ENCODE measurements at places on chromosomes 3 and 15.

GRCh38 chr3:56985878-56986277 is 74.6 kb upstream of the SPATA12 start:
- peak; percentile 59 for DNase-seq

DNA sequence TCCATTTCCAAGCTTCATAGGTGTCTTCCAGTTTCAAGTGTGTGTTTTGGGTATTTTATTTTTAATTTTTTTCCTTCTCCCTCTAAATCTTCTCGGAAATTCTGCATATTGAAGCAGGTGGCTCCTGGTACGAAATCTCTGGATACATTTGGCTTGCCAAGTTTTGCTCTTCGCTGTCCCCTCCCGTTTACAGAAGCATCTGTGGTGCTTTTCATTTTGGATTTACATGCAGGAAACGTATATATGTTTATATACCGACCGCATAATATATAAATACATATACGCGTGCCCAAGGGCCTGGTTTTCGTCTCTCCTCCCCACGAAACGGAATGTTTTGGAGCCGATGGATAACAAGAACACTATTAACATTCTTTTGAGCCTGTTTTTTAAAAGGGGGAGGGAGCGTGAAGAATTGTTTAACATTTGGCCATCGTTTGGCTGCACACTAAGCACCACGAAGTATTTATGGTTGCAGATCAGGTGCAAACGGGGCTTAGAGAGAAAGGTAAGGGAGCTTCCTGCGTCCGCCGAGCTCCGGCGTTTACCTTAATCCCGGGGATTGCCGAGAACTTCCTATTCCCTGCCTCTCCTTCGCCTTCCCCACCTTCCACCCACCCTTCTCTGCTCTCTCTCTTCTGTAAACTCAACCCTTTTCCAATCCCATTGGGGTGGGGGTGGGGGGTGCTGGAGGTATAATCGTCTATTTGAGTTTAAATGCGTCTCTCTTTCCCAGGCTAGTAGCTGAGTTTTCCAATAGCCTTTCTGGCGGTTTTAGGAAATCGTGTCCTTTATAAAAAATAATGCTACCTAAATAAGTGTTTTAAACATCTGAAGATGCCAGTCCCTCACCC is 1.1 kb upstream of the NLGN1 start:
- DNase-seq: no peak

GRCh38 chr3:151561878-151562277 is 101.0 kb upstream of the IGSF10 start:
- DNase-seq: no peak

DNA sequence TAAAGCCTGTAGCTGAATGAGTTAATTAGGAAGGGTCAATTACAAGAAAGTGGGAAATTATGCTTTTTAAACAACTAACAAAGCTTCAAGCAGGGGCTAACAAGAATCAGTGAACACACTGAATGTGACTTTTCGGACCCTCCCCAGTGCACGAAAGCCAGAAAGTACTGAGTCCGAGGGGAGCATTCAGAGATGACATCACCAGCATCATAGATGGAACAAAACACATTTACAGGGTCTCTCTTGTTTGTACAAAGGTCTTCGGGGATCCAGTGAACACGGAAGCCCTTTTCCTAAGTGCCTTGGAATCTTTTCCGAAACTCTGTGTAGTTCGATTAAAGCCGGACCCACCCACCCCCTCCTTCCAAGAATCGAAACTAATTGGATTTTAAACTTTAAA is 829 bp downstream of the DCP1A start:
- no peak for DNase-seq

DNA sequence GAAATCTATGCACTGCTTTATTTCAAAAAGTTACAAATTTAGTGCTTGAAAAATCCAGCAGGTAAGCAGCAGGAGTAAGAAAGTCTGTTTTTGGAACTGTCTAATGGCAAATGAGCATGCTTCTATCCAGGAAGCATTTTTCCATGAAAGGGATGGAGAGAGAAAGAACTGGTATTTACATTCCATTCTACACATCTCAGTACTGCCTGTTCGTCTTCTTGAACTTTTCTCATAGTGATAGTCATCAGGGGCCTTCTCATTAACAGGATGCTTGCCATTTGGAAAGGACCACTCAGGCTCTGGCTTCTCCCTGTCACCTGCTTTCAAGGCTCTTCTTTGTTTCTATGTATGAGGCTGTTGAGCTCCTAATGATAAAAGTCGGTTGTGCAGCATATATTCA is 267.3 kb upstream of the IL12A start:
- DNase-seq: no peak

DNA sequence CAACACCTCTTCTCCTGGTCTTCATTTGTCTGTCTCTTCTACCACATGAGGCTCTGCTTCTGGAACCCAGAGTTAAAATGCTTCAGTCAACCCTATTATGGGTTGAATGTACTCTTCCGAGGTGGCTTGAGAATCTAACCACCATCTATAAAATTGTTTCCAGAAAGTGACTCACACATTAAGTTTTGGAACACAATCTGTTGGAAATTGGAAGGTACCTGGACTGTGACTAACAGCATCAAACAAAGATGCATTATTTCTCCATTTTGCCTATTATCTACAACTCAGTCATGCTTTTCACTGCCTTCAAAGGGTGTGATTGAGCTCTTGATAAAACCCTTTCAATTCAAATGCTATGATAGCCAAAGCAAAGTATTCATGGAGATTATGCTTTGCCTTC is 499.0 kb upstream of the SEMA6D start:
- no peak for DNase-seq

GRCh38 chr3:160738048-160738447 is 18.0 kb upstream of the PPM1L start:
- peak; percentile 17 for DNase-seq

- DNase-seq: no peak
Observed at GRCh38 chr3:55329849-55330248, 157.3 kb downstream of the WNT5A start.

- no peak for DNase-seq
Observed at GRCh38 chr3:187974871-187975271, 179.1 kb upstream of the LPP start.

DNA sequence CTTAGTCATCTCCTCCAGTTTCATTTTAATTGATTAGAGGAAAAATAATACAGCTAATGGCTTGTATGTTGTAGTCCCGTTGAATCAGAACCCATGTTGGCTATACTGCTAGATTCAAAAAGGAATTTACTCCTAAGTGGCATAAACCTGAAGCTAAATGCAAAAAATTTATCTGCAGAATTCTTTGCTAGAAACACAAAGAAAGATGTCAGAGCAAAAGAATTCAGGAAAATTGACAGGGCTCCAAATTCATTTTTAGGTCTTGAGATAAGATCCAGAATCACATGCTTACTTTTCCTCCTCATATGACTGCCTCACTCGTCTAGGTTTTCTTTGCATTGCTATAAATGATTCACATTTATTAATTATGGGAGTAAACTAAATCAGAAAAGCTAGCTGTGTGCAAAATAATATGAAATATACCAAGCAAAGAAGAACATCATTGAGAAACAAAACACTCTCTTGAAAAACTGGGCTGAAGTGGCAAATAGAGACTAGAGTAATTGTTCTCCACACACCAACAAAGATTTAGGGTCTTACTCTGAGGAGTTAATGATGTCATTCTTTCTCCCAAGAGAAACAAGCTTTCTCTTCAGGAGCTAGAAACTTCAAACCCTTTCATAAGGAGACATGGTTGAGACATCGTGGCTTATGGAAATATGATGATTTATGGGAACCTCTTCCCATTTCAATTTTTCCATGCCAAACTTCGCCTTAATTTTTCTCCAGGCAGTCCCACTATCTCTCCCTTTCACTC is 94.8 kb upstream of the FEZF2 start:
- DNase-seq: no peak

DNA sequence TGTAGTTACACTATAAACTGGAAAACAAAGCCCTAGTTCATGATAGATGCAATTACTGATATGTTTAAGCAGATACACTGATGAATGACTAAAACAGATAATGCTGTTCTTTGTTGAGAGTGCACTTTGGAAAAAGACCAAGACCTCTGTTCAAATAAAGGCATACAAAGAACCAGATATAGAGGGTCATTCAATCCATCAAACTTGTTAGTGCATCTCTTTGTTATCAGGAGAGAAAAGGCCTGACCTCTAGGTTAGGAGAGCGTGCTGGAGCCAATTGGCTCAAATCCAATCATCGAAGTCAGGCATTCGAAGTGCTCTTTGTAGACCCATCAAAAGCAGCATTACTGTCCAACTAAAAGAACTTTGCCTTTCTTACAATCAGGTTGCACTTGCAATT is 124.2 kb downstream of the TFG start:
- DNase-seq: no peak

DNA sequence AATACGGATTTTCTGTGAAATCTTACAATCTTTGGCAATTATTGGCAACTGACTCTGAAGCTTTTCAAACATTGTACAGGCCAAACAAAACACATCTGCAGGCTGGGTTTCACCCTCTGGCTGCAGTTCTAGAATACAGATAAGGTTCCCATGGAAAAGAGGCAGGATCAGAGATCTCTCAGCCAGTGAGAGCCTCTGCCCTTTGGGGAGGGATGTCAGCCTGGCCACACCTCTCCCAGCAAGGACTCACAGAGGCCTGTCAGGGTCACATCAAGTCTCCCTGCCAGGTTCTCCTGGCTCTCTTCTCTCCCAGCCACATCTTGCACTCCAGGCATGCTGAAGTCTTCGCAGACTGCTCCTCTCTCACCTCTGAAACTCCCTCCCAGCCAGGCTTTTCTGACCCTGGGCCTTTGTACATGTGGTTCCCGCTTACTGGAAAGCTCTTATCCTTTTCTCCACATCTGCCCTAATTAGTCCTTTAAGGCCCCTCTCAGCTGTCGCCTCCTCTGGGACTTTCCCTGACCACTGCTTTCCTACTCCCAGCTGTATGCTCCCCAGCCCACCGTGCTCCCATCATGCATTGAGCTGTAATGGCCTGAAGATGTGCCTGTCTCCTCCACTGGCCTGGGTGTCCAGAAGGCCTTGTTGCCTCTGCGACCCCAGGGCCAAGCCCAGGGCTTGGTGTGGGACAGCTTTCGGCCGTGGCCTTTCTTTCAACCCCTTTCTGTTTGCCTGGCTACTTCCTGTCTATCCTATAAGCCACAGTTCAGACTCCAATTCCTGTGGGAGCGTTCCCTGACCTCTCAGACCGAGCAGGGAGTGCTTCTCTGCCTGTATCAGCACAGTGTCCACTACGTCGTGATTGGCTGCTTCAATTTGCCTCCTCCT is 4.3 kb downstream of the RBP1 start:
- DNase-seq: no peak

DNA sequence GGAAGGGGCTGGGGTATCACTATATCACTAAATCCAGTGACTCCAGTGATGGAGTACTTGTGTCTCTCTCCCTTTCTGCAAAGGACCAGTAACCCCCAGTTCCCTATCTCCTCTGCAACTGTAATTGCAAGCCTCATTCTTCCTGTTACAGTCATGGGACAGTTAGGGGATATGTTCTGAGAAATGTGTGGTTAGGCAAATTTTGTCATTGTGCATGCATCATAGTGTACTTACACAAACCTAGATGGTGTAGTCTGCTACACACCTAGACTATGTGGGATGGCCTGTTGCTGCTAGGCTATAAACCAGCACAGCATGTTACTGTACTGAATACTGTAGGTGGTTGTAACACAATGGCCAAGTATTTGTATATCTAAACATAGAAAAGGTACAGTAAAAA is 2.2 kb downstream of the VPS8 start:
- DNase-seq: peak; percentile 29

DNA sequence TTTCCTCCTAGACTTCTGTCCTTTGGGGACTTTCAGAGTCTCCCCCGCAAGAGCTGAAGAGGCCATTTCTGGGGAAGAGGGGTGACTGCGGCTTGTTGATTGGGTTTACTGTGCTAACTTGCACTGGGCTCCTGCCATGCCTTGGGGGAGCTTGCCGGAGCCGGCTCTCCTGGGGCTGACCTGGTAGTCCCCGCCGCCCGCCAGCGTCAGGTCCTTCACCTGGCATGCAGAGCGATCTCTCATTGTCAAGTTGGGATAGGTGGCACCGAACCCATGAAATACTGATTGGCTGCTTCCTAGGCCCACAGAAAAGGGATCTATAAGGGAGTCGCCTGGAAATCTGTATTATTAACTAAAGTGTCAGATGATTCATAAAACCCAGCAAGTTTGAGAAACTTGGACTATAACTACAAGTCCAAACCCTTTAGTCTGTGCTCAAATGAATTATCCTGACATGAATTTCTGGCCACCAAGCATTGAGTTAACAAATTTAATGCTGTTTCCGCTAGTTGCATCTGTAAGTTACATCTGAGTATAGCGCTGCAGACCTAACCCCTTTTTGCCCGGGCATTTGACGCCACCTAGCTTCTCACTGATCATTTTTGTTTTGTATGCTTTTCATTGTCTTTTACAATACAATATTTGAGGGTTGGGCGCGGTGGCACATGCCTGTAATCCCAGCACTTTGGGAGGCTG is 607 bp upstream of the IMP3 start:
- DNase-seq: peak; percentile 74

DNA sequence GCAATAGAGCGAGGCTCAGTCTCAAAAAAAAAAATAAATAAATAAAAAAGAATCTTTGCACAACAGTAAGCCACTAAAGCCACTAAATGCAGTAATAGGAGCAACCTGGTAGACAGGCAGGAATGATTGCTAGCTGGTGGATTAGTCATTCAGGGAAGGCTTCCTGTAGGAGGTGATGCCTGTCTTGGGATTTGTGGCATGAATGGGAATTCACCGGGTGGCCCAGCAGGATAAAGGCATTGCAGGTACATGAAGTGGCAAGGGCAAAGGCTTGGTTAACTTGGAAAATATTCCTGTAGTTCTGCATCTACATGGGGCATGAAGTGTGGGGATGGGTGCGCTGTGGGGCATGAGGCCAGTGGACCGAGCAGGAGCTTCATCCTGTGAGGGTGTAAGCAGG is 94.5 kb downstream of the IQSEC1 start:
- DNase-seq: no peak

GRCh38 chr3:46369675-46370132 is 1.0 kb upstream of the CCR5 start:
- no peak for DNase-seq

DNA sequence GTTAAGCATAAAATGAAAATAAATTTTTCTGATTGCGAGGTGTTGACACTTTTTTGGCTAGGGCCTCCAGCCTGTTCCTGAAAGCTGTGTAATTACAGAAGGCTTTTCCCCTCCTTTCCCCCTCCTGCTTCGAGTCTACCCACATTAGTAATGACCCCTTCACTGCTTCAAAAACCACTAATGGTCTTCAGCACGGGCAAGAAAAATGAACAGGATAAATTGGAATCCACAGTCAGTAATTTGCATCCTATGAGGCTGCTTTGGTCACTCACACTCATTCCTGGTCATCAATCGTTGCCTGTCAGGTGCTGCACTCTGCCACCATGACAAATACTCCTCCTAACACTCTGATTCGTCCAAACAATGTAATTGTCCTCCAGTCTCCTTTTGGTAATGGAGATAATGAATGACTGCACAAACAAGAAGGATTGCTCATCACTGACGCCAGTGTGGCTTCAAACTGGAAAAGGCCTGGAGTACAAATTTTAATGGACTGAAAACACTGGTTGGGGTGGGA is 148.6 kb downstream of the MEIS2 start:
- no peak for DNase-seq

- no peak for DNase-seq
Observed at GRCh38 chr3:125374501-125374995, 577 bp downstream of the ZNF148 start.

Data from MV-4-11 (cell line).